ENCODE measurements at places on chromosomes 11 and 22.
A peak's percentile ranks its signal among the peaks of the same experiment; 100 is the strongest.

- no peak for DNase-seq
These were observed 20.2 kb downstream of the C11orf96 start for GRCh38 chr11:43962383-43963278.

DNA sequence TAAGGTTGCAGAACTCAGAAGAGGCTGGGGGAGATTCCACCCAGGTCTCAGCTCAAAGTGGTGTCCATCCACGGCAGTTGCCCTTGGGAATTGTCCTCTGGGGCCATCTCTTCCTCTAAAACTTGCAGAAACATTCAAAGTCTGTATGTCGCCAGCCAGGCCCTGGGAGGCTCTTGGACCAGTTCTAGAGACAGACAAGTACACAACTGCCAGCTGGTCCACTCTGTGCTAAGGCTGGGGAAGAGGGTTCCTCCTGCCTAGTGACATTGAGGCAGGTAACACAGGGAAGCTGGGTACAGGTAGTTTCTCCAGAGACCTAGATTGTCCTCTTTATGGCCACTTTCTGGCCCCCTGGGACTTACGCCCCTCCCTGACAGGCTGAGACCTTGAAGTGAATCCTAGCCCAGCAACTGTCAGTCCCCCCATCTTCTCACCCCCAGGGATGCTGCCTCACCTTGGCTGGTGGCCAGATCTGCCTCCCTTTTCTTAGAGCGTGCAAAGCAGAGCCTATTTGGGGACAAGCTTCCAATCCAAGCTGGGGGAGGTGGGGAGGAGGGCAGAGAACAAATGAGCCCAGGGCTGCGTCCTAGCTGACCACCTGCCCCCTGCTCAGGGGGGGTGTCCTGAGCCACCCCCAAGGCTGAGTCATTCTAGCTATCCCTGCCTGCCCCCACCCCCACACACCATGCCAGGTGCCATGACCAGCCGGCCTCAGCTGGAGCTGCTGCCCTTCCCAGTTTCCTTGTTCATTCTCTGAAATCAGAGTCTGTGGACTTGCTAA is 8.4 kb downstream of the FAM83F start:
- no peak for DNase-seq

DNA sequence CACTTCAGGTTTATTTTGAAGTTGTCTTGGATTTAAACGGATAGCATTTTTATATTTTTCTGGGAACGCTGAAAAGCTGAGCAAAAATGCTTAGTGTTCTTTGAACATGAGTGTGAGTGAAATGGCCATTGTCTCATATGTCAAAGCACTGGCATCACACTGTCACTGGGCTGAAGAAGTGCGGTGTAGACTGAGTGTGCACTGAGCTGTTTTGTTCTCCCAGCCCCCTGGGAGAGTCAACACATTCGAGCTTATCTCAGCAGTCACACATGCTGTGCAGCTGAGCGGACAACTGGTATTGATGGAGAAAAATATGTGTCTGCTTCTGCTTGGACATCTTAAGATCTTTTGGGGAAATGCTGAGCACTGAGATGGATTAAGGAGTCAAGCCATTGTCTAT is 90.8 kb downstream of the TECTA start:
- DNase-seq: no peak

DNA sequence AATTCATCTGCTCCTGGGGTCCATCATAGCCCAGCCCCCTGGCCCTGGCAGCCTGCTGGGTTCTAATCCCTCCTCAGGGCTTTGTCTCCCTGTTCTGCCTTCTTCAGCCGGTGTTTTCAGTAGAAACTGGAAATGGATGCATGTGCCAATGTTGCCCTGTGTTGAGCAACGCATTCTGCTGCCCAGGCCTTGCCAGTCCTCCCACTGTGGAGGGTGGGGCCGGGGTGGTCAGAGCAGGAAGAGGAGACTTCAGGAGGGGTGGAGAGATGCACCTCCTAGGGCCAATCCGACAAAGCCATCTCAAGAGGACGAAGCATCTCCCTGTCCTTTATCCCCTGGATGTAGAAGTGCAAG is 27.6 kb upstream of the ZBTB16 start:
- DNase-seq: no peak

DNA sequence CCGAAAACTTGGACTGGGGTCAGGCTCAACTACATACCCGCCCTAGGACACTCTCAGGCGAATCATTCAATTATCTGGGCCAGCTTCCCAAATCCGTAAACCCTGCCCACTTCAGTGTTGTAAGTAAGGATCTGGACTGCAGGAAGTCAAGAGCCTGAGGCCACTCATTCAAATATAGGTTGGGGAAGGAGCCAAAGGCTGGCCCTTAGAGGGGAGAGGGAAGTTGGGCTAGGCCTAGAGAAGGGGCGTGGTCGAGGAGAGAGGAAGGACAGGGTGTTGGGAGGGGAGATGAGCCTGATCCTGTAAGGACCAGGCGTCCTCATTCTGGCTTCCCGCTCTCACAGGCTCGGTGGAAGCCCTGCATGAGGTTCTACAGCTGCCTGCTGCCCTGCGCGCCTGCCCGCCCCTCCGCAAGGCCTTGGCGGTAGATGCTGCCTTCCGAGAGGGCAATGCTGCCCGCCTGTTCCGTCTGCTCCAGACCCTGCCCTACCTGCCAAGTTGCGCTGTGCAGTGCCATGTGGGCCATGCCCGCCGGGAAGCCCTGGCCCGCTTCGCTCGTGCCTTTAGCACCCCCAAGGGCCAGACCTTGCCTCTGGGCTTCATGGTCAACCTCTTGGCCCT is 3.0 kb downstream of the SAC3D1 start:
- no peak for DNase-seq

DNA sequence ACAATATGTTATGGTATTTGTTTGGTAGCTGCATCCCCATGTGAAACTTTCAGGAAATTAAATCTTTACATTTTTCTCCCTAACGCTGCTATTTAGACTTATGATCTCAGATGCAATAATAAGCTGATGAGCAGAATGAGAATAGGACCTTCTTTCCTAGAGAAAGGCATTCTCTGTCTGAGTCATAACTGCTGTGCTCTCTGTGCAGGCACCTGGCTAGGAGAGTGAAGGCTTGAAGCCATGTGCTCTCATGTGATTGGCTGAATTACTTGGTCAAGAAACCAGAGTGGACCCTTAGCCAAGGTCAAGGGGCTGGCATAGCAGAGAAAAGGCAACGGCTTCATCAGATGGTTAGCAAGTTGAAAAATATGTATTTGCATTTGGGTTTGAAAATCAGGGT is 185.0 kb downstream of the ADAMTS15 start:
- DNase-seq: no peak

- no peak for DNase-seq
These were observed 158.4 kb downstream of the CEP164 start for GRCh38 chr11:117486059-117486458.

- DNase-seq: peak; percentile 54
These were observed 25.4 kb downstream of the SIK3 start for GRCh38 chr11:117072517-117073461.

DNA sequence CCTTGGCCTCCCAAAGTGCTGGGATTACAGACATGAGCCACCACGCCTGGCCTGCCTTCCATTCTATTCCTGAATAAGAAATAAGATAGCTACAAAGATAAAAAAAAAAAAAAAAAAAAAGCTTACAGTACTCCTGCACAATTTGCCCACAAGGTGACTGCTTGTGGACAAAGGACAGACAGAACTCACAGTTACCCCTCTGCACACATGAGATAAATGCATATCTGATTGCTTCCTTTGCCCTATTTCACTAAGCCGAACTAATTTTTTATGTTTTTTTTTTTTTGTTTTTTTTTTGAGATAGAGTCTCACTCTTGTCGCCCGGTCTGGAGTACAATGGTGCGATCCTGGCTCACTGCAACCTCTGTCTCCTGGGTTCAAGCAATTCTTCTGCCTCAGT is 23.6 kb upstream of the HSPA8 start:
- DNase-seq: no peak

GRCh38 chr11:32266601-32267000 is 168.7 kb downstream of the WT1 start:
- no peak for DNase-seq

DNA sequence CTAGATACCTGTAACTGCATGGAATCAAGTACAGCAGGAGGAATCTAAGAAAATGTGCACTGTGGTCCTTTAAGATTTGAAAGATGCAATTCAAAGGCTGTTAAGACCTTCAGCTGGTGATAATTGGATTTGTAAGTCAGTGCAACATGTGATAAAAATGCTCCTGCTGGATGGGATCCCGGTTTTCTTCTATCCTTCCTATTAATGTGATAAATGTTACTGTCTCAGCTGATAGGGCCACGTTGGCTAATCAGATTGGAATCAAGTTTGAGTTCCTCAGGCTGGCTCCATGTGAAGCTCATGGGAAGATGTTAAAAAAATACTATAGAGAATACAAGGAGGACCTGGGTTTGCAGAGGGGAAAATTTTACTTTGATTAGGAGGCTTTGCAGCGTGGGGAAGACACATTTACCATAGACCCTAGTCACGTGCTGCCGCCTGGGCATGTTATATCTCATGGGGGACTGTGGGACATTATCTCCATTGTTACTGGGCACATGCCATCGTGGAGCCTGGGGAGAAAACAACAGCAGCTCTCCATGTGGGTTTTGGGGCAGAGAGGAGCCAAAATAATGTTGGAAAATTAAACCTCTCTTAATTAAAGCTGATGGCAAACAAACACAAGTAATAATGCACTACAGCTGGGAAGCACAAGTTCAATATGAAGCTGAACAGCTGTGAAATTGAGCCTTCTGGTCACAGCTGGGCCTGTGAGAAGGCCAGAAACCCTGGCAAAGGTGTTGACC is 652.5 kb downstream of the NTM start:
- DNase-seq: no peak

Measured in HS-27A (cell line).